ENCODE measurements at places on chromosomes 3 and 15.
A peak's percentile ranks its signal among the peaks of the same experiment; 100 is the strongest.

DNA sequence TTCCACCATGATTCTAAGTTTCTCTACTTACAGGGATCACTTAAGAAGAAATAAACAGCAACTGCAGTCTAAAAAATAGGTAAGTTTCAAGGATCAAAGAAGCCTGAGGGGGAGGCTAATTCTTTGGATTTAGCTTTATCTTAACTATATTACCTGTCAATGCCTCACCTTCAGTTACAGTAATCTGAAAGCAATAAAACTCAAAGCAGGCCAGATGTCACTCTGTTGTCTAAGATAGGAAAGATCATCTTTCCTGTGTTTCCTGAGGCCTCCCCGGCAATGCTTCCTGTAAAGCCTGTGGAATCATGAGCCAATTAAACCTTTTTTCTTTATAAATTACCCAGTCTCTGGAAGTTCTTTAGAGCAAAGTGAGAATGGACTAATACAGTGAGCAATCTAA lies 60.2 kb downstream of the NPTN start:
- DNase-seq, result no peak

DNA sequence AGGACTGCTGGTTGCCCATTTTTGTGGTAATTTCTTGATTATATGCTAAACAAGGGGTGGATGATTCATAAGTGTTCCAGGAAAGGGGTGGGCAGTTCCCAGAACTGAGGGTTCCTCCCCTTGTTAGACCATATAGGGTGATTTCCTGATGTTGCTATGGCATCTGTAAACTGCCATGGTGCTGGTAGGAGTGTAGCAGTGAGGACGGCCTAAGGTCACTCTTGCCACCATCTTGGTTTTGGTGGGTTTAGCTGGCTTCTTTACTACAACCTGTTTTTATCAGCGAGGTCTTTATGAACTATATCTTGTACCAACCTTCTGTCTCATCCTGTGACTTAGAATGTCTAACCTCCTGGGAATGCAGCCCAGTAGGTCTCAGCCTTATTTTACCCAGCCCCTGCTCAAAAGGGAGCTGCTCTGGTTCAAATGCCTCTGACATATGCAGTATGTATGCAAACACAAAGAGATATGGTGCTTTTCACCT lies 46.2 kb downstream of the C3orf38 start:
- DNase-seq, result no peak

DNA sequence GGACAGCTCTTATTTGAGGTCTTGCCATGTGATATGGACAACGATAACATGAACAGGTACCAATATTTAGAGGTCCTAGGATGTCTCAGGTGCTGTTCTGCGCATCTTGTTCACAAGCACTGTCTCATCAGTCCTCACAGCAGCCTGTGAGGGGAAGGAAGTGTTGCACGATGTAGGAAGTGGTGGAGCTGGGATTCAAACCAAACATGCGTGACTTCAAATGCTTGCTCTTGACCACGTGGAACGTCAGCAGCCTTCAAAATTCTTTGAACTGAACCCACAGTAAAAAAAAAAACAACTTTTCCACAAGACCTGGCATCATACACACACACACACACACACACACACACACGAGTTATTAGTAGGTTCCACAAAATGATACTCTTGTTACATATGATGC lies 153.4 kb upstream of the SMAD3 start:
- DNase-seq, result no peak

GRCh38 chr3:99630815-99631214 lies 7.6 kb upstream of the COL8A1 start:
- no peak for DNase-seq

DNA sequence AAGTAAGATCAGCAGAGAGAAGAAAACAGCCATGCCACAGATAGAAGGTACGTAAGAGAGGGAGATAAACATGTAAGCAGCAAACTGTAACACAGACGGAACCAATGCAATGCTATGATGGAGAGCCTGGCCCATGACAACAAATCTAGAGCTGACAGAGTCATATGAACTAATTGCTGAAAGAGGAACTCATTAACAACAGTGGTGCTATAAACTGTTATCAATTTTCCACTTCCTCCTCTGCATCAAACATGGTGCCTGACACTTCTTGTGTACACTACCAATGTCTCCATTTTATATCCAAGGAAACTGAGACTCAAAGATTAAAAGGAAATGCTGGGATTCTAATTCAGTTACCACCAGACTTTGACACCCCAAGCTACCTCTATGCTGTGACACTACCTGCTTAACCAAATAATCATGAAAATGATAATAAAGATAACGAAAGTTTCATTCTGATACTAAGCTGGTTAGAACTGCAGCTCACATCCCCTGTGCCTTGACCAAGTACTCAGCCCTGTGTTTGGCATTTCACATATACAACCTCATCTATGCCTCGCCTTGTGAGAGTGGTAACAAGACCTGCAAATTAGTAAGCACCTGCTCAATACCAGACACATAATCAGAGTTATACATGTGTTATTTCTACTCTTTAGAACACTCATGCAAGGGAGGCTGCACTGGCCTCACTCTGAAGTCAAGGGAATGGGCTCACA lies 79.3 kb downstream of the ANO10 start:
- no peak for DNase-seq

DNA sequence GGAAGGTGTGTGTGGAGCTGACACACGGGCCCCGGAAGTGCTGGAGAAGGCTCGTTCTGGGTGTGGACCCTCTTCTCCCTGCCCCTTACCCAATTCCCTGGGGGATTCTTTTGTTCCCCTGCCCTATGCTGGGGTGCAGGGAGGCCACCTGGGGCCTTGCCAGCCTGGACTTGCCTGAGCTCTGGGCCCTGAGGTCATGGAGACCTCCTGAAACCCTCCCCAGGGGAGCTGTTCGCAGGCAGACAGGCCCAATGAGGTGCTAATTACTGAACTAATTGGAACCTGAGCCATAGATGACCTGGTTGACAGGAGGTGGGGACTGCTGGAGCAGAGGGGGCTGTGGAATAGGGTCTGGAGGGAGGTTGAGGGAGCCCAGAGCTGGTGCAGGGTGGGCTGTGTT lies 9.4 kb upstream of the C15orf39 start:
- DNase-seq, result no peak

- DNase-seq, result no peak
These were observed 15.4 kb upstream of the CASR start for GRCh38 chr3:122168044-122168443.

DNA sequence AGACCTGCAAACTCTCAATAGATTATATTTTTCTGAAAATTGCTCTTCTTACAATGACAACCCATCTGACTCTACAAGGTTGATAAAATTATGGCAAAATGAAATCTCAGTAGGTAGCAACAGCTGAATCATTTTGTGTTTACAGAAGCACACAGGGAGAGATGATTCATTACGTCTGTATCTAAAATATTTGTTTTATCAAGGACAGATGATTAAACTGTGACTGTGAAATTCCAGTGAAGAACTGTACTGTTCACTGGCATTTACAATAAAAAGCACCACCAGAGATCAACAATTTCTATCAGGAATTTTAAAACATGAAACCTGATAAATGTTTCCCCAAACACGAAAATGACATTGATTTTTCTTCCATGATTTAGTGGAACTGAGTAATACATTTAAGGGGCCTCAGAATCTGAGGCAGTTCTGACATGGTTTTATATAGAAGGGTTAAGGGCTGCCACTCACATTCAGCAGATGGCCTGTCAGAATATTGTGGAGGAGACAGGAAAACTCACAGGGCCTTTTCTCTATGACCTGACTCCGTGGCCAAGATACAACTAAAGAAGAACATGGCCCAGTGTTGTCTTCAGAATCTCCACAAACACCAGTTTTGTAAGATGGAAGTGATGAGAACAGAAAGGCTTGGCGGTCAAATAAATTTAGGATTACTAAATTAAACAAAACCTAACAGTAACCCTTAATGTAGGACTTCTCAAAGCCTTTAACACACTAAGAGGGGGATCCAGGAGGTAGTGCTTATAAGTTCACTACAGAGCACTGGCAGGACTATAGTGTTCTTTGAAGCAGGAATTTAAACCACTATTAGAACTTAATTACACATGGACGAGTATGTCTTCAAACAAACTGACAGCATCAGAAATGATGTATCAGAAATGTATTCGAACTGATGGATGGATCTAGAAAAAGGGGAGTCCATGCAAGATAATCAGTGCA lies 25.9 kb downstream of the RAD18 start:
- no peak for DNase-seq

DNA sequence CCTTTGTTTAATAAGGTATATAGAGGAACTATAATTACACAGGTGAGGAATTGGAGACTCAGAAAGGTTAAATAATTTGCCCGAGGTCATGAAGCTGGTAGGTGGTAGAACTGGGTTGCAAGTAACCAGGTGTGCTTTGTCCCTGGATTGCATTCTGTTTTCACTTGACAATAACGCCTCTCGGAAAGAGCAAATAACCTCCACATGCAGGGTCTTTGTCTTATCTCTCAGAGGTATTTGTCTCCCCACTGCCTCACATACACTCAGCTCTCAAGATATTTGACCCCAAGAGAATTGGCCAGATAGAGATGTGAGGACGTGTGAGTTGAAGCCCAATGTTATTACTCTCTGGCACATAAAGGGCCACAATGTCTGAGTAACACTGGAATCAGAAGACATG lies 320.9 kb upstream of the ONECUT1 start:
- no peak for DNase-seq

DNA sequence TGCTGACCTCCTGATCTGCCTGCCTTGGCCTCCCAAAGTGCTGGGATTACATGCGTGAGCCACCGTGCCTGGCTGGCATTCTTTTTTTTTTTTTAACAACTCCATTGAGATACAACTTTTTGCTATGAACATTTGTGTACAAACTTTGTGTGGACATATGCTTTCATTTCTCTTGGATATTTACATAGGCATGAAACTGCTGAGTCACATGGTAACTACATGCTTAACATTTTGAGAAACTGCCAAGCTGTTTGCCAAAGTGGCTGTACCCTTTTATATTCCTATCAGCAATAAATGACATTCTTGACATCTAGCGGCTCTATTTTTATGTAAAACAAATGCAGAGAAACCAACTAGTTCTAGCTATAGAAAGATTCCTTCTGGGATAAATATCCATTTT lies 8.7 kb upstream of the YEATS2 start:
- no peak for DNase-seq

DNA sequence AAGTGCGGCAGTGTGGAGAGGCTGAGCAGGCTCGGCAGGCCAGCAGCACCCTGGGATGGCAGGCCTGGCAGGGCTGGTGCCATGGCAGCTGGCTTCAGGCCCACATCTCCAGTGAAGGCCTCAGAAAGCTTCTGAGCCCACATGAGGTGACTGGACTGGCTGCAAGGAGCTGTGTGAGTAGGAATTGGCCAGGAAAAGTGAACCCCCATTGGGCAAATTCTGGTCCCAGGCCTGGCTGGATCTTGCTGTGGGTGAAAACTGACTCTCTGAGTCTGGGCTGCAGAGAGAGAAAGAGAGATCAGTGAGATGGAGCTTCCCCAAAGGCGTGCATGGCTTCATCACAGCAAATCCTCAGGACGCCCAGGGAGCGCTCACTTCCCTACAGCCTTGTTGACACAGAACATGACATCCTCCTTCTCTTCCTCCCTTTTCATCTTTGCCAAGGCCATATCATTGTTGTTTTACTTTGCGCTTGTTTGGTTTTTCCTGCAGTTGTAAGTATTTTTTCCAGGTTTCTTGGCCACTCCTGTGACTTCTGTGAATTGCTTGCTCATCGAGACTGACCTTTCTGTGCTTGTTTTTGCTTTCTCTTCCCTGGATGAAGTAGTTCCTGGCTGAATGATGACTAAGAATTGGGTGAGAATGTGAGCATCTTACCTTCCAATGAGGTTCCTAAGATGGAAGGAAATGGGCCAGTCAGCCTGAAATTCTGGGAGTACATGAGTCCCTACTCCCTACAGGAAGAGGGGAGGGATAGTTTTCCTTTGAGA lies 299.1 kb downstream of the TLE3 start:
- DNase-seq, result no peak

DNA sequence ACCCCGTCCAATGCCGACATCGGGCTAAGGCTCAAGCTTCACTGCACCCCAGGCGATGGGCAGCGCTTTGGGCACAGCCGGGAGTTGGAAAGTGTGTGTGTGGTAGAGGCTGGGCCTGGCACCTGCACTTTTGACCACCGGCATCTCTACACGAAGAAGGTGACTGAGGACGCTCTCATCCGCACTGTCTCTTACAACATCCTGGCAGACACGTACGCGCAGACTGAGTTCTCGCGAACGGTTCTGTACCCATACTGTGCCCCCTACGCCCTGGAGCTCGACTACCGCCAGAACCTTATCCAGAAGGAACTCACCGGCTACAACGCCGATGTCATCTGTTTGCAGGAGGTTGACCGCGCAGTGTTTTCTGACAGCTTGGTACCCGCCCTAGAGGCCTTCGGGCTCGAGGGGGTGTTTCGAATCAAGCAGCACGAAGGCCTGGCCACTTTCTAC lies 1.0 kb downstream of the PDE12 start:
- peak; percentile 24 for DNase-seq

DNA sequence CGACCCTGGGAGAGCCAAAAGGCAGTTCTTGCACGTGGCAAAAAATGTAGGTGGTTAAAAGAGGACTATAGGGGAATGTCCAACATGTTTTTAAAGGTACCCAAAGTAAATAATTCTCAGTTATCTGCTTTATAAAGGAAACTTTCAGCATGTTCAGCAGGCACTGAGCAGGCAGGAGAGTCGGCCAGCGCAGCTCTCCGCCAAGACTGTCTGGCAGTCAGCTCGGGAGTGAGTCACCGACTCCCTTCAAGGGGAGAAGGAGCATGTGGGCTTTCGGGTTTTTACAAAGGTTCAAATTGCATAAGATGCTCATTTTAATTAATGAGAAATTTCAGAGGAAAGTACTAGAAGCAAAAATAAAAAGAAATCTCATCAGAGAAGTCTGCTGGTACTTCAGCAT lies 7.0 kb downstream of the GABRA5 start:
- DNase-seq, result no peak

DNA sequence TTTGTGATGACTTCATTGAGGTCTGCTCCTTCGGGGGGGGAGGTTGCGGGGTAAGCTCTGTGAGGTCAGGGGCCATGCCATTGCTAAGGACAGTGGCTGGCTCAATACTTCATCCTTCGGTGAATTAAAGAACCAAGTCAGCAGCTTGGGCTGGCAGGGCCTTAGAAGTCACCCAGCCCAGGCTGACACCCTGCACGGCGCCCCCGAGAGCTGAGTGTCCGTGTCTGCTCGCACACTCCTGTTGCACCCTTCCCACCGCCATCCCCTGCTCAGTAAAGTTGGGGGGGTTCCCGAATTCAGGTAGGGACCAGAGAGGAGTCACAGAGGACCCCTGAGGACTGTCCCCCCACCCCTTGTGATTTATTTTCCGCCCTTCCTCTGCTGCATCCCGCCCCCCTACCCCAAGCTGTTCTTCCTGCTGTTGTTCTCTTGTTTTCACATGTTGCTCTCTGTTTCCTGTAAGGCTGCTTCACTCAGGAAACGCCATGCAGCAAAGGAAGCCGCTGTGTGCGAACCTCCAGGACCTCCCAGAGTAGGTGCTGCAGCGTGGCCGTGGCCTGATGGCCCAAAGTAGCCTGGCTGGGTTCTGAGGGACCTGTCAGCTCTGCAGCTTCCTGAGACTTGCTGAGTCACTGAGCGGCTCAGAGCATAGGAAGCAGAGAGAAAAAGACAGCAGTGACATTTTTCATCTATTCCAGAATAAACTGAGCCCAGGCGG lies 14.4 kb downstream of the EFCC1 start:
- DNase-seq, result no peak

GRCh38 chr3:58167431-58168351 lies 43.1 kb downstream of the DNASE1L3 start:
- peak; percentile 82 for DNase-seq

GRCh38 chr3:23600167-23600871 lies 205.4 kb upstream of the UBE2E1 start:
- DNase-seq, result no peak
